CD4-positive, alpha-beta T cell treated with Interleukin-15 for 4 hours (primary cell): ENCODE measurements at places on chromosomes 4 and X.
A peak's percentile ranks its signal among the peaks of the same experiment; 100 is the strongest.

- no peak for DNase-seq
These were observed 7.1 kb downstream of the ENOPH1 start for GRCh38 chr4:82437285-82438005.

DNA sequence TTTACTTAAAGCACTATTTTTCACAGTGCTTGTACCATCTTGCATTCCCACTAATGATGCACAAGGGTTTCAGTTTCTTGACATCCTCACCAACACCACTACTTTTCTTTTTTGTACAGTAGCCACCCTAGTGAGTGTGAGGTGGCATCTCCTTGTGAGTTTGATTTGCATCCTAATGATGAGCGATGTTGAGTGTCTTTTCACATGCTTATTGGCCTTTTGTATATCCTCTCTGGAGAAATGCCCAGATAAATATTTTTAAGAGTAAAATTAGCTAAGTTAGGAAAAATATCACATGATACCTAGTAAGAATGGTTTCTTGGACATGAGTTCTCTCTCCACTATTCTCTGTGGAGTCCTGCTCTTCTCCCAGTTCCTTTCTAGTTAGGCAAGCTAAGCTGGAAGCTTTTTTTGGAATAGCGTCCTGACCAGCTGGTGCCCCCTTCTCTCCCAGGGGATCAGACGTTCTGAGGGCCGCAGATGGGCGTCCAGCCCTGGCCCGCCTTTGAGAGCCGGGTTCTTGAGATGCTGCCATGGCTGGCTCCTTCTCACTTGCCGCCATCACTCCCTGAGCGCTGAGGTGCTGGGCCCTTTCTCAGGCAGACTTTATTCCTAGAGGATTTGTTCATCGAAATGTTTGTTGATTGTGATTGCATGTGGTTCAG lies 132.1 kb downstream of the ARHGAP10 start:
- no peak for DNase-seq

DNA sequence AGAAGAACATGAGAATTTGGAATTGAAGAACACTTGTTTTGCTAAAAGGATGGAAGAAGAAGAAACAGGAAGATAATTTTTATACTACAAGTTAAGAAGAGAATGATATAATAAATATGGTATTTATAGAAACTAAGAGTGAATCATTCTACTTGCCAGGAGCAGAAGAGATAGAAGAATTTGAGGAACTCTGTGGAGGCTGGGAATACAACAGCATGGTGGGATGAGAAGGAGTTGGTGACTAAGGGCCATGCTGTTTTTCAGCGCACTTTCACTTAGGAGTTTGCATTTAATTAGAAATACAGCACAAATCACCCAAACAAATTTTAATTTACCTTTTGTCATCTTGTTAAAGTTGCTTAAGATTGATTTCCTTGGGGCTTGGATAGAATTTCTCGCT lies 20.5 kb downstream of the HADH start:
- DNase-seq = no peak

DNA sequence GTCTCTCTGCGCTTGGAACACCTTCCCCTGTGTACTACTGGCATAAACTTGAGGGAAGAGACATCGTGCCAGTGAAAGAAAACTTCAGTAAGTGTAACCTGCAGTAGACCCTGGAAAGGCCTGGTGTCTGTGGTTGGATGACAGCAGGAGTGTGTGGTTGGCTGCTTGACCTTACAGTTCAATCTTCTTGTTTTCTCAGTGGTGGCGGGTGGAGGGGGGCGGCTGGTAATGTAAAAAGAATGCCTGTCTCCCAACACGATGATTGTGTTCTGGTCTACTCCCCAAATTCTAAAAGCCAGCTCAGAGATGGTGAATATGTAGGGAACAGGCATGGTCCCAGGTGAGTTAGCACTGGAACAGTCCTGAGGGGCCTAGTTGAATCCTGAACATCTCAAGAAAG lies 18.6 kb downstream of the PSMD10 start:
- no peak for DNase-seq

DNA sequence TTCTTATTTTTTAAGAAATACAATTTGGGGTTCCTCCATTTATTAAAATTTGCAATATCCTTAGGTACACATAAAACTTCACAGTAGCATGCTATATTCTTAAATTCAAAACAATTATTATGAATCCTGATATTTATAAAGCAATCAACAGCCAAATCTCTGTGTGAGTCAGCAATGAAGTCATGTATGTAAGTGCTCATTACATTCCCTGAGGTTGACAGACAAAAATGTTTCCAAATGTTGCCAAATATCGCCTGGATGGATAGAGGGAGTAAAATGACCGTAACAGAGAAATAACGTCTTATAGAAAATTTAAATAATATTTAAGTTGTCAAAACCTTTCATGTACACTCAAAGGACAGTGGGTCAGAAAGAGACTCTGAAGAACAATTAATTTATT lies 220.0 kb downstream of the PCDH18 start:
- DNase-seq = no peak

DNA sequence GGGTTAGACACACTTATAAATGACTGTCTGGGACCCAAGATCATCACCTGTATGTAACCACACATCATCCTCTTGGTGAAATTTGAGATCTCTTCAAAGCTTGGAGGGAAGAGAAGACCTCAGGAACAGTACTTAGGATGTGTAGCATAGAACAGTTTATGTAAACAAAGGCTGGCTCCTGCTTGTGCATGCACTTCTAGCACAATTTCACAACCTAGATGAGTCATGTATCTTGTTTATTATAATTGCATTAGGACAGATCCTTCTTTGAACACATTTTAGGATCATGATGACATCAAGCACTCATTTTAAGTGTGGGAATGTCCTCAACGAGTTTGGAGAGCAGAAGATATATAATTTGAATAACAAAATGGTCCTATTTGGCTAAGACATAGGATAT lies 26.3 kb upstream of the ZMAT1 start:
- no peak for DNase-seq

- no peak for DNase-seq
These were observed 149.1 kb upstream of the PCDH10 start for GRCh38 chr4:133000012-133000411.

DNA sequence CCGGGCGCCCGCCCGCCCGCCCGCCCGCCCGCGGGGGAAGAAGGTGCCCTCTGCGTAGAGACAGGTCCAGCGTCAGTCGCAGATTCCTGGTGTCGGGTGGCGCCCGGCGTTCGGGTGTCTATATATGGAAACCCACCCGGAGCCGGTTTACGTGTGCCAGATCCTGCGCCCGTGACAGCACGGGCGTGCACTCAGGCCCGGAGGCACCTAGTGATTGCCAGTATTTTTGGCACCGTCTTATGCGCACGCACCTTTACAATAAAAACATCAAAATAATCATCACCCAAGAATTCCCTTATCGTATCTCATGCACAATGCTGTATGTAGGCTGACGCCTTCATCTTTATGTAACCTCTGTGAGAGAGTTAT lies 519 bp downstream of the SLC25A4 start:
- peak; percentile 25 for DNase-seq

DNA sequence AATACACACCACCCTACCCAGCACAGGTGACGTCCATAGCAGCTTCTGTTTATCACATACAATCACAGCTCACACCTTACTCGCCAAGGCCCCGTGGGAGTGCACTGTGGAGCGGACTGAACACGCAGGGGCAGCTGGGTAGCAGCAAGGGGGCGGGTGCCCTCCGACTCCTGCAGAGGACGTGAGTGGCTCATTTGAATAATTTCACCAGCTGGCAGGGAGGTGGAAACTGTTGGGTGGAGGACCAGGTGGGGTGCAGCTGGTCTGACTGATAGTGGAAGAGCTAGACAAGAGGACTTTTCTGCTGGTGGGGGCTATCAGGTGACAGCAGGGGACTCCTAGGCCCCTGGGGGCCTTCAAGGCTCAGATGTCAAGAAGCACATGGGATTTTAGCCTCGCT lies 16.3 kb downstream of the MAN2B2 start:
- DNase-seq = no peak

GRCh38 chr4:94302191-94302590 lies 40.4 kb downstream of the HPGDS start:
- no peak for DNase-seq

- DNase-seq = no peak
These were observed 67.2 kb upstream of the HOPX start for GRCh38 chr4:56748271-56748670.

DNA sequence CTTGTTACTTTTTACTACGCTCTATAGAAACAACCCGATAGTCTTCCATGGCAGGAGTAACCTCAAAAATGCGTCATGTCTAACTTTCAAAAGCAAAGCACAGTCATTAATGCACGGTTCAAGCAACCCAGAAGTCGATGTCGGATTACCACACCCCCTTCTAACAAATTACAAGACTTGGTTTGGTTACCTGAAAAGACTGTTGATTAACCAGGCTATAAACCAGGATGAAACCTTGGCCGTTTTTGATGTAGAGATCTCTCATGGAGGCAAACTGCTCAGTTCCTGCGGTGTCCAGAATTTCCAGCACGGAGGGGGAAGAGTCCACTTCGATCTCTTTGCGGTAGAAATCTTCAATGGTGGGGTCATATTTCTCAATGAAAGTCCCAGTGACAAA lies 2.4 kb downstream of the RAP2C start:
- peak; percentile 41 for DNase-seq

GRCh38 chr4:145816091-145816490 lies 122.5 kb downstream of the ZNF827 start:
- no peak for DNase-seq

DNA sequence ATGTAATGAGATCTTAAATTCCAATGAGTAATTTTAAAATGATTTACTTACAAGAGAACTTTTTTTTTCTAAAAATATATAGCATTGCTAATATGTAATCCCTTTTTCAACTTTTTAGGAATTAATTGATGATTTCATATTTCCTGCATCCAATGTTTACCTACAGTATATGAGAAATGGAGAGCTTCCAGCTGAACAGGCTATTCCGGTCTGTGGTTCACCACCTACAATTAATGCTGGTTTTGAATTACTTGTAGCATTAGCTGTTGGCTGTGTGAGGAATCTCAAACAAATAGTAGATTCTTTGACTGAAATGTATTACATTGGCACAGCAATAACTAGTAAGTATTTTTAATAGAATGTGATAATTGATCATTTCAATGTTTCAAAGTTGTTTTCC lies 113.2 kb downstream of the USP9X start:
- no peak for DNase-seq

- DNase-seq = no peak
These were observed 8.0 kb upstream of the KCNE5 start for GRCh38 chrX:109632906-109633504.

DNA sequence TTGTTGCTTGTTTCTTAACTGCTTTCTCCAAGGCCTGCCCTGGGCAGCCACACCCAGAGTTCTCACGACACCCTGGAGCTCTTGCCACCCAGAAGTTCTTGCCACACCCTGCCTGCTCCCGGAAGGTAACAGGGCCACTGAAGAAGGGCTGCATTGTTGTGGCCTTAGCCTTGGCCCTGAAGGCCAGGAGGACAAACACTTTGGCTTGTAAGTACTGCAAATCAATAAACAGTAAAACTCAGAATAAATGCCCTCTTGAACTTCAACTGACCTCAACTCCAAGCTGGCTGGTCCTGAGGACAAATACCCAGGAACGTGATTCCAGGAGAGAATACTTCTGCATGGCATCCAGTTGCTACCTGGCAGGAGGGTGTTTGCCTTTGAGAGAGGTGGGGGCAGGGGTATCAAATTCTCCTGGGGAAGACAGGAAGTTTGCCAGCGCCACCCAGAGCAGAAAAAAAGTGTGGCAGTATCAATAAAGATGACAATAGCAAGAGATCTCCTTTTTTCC lies 54.1 kb downstream of the TLR10 start:
- no peak for DNase-seq

- DNase-seq = no peak
These were observed 516.8 kb upstream of the SPANXN1 start for GRCh38 chrX:144730471-144730870.

DNA sequence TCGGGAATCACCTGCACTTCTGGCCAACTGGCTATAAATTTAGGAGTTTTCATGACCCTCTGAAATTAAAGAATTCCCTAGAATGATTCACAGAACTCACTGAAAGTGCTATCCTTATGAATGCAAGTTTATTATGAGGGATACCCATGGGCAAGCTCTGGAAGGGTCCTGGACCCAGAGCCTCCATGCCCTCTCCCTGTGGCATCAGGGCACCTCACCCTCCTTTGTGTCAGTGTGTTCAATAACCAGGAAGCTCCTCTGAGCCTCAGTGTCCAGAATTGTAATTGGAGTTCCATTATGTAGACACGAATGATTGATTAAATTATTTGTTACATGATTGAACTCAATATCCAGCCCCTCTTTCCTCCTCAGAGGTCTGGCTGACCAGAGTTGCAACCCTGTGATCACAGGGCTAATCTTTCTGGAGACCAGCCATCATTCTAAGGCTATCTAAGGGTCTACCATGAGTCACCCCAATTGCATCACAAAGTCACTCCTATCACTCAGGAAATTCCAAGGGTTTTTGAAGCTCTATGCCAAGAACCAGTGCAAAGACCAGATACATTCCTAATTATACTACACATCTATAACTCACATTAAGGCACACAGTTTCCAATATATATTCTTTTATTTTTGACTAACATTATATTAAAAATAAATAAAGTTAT lies 8.9 kb downstream of the ANXA3 start:
- DNase-seq = no peak

DNA sequence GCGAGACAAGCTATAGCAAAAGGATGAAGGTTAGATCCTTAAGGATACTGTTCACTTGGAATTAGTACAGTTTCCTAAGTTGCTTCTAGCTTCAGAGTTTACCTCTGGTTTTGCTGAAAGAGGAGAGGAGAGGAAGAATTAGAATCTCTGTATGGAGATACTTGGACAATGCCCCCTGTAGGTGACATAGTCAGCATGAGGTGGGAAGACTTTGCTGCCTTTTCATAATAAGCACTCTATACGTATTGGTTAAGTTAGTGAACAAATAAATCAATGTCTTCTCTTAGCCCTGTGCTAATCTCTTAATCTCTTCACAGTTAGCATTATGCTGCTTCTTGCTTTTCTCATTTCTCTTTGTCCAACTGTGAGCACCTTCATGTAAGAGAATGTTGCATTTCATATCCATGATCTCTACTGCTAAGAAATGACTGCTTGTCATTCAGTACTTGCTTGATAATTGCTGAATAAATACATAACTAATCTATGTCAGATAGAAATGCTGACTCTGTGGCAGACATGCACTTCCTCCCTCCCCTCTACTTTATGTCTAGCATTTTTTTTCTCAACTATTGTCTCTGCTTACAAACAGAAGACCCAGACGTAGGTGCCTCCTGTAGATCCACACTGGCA lies 527.2 kb downstream of the GBA3 start:
- DNase-seq = no peak
